ENCODE measurements at places on chromosomes 16 and 17.
A peak's percentile ranks its signal among the peaks of the same experiment; 100 is the strongest.

DNA sequence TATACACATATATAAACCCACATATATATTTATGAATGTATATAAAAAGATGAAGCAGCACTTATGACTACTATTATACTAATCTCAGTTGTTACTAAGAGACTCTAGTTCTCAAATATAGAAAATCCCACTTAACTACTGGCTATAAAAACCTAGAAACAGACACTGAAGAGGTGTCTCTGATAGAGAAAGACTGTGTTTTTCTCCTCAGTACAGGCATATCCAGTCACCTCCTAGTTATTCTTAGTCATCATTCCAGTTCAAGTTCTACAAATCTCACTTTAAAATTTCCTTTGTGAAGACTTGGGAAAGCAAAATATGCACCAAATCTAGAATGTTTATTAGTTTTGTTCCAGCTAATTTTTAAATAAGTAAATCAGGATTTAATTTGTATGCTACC, 93.9 kb downstream of the STH start:
- DNase-seq: no peak

GRCh38 chr17:16877099-16877498, 94.8 kb downstream of the TNFRSF13B start:
- DNase-seq: no peak

GRCh38 chr16:53832896-53833544, 129.1 kb downstream of the FTO start:
- no peak for DNase-seq

DNA sequence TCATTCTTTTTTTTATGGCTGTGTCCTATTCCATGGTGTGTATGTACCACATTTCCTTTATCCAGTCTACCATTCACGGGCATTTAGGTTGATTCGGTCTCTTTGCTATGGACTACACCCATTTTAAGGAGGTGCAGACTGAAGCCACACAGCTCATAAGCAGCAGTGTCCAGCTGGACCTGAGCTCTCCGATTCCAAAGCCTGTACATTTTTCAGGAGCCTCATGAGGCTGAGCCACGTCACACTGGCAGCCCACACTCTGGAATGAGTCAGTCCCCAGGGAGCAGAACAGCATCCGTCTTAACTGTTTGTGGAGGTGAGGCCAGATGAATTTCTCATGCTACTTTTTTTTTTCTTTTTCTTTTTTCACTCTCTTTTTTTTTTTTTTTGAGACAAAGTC, 116.1 kb downstream of the C16orf95 start:
- no peak for DNase-seq

DNA sequence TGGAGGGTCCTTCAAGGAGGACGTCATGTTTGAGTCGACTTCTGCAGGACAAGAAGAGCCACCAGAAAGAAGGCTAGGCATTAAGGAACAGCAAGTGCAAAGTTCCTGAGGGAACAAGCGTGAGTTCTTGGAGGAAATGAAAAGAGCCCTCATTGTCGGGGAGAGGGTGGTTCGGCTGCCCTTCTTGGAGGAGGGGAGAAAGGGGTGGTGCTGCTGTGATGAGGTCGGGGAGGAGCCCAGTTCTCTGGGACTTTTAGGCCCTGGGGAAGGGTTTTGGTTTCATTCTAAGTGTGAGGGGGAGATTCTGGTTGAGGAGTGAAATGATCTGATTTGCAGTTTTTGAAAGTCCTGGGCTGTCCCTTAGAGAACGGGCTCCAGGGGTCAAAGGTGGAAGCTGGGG, 4.1 kb downstream of the BICDL2 start:
- DNase-seq: no peak

DNA sequence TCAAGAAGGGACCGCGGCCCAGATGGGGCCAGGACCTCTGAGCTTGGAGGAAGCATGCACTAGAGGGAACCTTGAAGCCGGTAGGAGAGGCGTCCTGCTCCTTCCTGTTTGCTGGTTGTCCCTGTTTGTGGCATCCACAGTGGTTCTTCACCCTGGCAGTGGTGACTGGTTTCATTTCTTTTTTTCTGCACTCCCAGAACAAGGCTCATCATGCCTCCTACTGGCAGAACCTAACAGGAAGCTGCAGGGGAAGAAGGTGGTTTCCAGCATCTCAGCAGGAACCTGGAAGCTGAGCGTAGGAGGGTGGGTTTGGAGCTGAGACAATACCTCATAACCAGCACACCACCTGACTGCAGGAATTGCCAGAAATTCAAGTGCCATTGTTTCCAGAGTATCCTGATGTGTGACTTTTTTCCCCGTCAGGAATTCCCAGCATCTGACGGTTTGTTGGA, 5.8 kb downstream of the TMEM231 start:
- DNase-seq: peak; percentile 46

- no peak for DNase-seq
Measured at GRCh38 chr16:83882163-83882885, 16.6 kb upstream of the MLYCD start.

DNA sequence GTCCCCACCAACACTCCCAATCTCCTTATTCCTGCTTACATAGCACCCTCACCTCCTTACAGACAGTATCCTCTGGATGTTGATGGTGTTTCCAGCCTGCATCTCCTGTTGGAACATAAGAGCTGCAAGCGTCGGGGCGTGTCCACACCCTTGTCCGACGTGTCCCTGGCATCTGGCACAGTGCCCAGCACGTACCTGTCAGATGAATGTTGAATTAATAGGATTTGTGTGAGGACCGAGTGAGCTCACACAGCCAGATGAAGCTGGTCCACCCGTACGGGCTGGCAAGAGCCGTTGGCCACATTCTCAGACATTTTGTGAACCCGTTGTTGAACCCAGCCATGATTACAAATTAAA, 12.2 kb upstream of the CBX4 start:
- DNase-seq: no peak

DNA sequence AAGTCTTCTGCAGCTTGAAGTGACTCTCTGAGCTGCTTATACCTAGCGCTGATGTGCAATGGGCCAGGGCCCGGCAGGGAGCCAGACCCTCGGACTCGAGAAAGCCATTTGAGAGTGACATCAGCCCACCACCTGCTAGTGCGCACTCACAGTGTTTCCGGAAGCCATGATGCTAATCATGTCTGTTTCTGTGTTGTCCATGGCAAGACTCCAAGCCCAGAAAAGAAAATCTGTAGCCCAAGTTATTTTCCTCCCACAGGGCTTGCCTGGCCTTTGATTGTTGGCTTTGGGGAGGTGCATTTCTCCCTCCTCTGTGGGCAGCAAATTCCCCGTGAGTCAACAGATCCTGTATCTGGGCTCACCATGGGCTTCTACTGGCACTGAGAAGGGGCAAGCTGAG, 1.8 kb upstream of the CDRT4 start:
- DNase-seq: no peak

DNA sequence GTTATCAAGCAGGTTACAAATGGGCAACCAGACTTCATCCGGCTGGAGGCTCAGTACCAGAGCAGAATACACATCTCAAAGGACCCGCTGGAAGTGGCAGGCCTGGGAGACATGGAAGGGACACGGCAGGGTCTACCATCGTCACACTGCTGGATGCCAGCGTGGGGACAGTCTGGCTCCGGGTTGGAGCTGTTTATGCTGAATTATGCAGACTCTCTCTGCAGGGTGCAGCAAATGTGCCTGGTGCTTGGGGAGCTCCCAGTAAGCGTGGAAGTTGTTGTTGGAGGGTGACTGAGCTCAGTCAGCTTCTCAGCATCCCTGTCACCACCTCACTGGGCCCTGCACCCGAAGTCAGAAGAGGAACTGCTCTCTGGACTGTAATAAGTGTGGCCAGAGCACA, 12.2 kb downstream of the WSCD1 start:
- no peak for DNase-seq

DNA sequence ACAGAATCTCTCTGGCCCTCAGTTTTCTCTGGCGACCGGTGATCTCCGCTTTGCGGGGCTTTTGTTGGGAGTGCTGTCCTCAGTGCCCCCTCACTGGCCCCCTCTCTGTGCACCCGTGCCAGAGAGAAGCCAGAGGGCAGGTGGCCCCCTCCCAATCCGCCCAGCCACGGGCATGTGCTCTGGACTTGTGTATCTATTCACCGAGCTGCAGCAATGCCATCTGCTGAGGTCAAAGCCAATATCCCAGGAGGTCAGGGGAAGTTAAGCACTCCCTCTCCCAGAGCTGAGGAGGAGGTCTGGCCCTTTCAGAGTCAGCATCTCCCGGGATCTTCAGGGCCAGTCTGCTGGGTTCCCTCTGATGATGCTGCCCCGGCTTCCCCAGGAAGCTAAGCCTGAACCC, 5.1 kb downstream of the CACNG5 start:
- DNase-seq: no peak

DNA sequence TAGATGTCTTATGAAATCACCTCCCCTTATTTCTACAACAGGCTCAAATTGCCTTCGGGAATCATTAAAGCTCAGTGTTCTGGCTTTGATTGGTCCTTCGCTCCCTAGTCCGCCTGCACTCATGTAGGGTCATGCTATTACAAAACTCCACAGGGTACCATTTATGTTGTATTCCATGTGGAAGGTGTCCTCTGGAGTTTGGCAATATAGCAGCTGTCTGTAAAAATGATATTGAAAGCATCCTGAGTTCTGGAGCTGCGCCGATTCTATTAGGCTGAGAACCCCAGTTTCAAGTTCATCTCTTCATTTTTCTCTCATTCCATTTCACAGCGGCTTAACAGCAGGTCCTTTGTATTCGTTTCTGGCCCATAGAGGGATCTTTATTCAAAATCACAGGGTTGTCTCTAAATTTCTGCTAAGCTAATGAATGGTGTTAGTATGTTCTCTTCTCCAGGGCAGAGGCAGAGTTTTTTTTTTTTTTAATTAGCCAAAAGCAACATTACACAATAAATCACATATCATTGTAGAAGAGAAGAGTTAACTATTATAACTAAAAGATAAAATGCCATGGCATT, 71.9 kb upstream of the TEKT1 start:
- DNase-seq: no peak

DNA sequence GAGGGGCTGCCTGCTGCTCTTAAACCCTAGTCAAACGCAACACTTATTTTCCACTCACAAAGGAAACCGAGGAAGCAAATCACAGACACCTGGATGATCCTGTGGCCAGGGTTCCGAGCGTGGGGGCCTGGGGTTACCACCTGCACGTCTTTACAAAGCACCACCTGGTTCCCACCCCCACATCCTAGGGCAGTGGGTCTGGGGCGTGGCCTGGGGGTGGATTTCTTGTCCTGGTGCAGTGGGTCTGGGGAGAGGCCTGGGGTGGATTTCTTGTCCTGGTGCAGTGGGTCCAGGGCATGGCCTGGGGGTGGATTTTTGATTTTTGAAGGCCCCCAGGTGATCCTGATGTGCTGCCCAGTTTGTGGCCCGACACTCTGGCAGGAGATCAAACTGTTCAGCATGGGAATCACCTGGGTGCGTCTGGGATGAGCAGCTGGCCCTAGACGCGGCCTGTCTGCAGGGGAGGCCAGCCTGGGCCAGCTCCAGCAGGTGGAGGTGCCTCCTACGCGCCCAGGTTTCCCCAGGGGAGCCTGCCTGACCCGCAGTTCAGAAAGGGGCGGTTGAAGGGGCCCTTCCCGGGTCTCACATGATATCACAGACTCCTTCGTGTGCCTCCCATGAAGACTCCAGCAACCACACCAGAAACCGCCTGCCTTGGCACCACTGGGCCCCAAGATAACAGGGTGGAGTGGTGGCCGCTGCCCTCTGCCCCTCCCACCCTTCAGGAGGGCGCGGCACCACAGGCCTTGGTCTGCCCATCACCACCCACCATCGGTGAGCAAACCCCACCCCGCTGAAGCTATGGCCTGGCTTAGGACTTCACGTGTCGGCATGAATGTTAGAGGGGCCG, 6.3 kb downstream of the HAGH start:
- DNase-seq: no peak

DNA sequence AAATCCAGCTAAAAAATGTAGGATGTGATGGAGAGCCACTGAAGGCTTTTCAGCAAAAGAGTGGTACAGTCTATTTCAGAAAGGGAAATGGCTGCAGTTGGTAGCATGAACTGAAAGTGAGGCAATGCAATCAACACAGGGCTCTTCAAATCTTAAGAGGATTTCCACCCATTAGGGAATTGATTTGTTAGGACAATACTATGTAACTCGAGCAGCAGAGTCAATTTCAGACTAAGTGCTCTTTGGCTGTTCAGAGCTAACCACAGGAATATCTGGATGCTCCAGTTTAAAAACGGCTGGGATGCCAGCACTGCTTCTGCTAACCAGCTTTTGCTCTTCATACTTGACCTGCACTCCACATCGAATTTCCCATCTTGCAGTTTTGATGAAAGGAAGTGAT, 24.6 kb downstream of the CACNG1 start:
- no peak for DNase-seq

GRCh38 chr16:55076053-55076452, 145.4 kb downstream of the IRX5 start:
- DNase-seq: no peak

DNA sequence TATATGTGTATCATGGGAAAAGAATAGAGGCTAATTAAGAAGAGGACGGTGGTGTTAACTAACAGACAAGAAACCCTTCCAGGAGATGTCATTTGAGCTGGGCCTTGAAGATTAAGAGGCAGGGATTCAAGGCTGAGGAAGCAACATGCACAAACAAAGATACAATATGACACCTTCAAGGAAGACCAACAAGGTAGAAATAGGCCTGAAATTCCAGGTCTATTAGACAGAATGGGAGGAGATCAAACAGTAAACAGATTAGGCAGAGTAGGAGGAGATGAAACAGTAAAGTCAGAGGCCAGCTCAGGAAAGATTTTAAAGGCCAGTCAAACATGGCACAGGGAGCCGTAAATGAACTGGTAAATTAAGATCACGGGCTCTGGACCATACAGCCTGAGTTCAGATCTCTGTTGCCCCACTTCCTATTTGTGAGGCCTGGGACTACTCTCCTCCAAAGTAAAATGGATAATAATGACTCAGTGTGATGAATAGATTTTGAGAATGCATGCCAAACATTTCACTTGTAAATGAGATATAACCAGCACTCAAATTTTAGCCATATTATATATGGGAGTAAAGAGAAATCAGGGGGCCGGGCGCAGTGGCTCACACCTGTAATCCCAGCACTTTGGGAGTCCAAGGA, 38.9 kb downstream of the USP31 start:
- DNase-seq: no peak

DNA sequence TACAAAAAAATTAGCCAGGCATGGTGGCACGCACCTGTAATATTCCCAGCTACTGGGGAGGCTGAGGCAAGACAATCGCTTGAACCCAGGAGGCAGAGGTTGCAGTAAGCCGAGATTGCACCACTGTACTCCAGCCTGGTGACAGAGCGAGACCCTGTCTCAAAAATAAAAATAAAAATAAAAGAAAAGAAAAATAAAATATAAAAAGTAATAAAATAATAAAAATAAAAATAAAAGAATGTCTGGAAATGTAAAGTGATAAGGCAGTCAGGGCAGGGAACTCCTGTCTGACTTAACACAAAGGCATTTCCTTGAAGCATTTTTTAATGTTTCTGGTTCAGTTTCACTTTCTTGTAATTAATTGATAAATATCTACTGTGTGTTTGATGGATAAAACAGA, 34.7 kb upstream of the DNAJA2 start:
- no peak for DNase-seq

GRCh38 chr17:4766201-4766600, 5.5 kb upstream of the TM4SF5 start:
- no peak for DNase-seq

GRCh38 chr16:79656553-79657115, 56.1 kb upstream of the MAF start:
- no peak for DNase-seq
